ENCODE measurements at places on chromosomes 11 and 22.

DNA sequence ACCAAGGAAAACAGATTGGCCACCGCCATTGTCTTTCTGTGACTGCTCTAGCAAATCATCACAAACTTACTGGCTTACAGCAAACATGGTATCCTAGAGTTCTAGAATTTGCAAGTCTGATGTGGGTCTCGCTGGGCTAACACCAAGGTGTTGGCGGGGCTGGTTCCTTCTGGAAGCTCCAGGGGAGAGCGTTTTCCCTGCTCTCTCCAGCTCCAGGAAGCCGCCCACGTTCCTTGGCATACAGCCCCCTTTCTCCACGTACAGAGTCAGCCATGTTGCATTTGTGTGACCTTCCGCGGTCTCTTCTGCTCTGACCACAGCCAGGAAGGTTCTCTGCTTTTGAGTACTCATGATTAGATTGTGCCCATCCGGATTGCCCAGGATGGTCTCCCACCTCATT, 27.5 kb downstream of the TBC1D22A start:
- DNase-seq, result no peak

DNA sequence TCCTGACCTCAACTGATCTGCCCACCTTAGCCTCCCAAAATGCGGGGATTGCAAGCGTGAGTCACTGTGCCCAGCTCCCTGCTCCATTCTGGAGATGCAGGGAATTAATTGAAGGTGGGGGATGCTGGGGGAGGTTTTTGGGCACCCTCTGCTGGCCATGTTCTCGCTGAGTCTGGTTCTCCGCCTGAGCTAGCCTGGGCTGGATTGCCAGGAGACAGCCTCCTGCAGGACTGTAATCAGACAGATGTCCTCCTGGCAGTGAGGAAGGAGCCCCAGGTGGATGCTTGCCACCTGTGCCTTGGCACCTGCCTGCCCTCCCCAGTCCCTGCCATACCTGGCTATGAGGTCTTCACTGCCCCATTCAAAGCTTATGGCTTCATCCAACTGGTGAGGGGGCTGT, 5.4 kb downstream of the MTFP1 start:
- DNase-seq, result no peak

DNA sequence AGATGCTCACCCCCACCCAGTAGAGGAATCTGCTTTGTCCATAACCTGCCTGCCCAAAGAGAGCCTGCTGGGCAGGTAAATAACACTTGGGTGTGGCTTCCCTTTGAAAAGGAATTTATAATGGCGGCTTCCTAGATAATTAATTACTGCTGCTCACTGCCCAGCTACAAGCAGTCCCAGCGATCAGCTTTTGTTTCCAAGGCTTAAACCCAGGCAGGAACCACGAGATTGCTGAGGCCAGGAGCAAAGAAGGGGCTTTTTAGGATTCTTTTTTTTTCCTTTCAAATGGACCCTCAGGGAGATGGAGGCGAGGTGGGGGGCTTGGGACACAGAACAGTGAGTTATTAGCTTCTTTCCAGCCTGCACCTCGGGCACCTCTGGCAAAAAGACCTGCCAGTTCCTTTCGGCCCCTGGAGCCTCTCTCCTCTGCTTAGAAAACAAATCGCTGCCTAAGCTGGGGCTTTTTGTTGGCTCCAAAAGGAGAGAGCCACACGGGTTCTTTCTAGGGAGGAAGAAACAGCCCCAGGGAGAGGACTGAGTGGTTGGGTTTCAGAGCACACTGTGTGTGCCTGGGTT, 107.2 kb downstream of the TSPAN18 start:
- DNase-seq, result no peak

DNA sequence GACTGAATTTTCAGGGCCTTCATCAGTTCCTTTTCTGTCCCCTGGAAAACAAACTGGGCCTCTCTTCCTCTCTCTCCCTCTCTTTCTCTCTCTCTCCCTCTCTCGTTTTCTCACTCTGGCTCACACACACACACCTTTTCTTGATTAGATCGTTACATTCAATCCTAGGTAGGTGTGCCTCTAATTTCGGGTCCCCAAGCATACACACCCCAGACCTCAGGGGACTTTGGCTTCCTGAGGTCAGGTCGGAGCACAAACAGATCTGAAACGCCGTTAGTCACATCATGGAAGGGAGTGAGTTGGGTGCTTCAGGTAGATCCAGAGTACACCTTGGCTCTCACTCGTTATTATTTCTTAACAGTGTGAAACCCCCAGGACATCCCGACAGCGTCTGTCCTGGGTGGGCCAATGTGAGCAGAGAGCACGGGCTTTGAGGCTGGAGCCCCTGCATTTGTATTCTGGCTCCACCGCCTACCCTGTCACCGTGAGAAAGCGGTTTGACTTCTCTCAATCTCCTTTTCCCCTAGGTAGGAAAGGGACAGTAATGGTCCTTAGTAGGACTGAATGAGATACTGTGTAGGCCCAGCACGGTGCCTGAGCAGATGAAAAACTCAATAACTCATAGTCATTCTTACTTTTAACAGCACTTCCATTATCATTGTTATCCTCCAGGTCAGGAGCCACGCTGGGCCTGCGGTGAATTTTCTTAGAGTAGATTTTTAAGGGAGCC, 37.3 kb upstream of the POU2AF1 start:
- no peak for DNase-seq

DNA sequence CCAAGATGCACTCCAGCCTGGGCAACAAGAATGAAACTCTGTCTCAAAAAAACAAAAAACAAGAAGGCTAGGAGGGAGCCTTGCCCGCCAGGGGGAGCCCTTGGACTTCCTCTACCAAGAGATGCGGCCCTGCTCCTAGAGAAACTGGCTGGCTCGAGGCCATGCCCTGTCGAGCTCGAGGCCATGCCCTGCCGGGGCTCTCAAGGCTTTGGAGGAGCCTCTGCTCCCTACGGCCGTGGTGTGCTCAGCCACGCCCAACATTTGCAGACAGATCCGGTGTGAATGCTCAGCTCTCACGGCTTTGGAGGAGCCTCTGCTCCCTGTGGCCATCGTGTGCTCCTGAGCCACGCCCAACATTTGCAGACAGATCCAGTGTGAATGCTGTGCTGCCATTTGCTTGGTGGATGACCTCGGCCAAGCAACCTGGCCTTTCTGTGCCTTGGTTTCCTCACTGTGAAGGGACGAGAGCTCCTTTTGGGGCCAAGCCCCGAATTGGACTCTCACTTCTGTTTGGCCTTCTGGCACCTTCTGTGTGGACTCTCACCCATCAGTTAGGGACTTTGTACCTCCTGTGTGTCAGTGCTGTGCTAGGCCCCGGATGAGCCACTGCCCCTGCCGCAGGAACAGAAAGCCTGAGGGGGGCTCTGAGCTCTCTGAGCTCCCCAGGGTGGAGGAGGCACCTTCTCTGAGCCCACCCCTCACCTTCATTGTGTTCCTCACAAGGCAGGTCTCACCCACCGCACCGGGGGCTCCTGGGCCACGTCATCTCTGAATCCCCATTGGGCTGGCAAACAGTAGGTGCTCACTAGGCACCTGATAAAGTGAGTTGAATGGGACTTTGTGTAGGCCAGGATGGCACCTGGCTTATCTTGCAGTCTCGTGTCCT, 14.1 kb downstream of the C11orf24 start:
- peak; percentile 89 for DNase-seq

DNA sequence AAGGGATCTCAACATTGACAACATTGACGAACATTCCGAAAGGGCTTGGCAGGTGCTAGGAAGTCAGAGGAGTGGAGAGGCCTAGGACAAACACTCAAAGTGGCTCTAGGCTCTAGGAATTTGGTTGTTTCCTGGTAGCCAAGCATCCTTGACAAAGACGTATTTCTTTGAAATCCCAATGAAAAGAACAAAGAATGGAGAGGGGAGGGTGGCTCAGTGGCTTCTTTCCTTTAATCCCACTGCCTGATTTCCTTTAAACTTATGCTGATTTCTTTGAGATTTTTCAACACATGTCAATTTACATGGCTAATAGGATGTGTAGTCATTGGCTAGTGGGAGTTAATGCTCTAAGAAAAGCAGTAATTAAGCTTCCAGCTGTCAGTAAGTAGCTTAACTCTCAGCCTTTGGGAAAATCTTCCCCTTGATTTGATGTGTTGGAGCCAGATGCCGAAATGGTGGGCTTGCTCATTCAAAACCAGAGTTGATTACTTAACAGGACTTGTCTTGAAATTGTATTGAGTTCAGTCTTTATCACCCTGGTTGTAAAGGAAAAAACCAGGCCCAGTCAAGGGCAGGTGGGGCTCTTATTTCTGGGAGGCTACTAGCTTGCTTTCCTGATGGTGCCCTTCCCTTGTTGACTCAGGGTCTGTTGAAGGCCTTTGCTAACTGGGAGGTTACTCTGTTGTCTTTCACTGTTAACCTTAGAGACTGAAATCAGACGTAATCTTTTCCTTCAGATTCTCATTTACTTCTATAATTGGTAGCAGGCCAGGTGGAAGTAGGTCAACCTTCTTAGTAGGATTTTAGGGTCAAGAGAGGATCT, 44.6 kb upstream of the SORL1-AS1 start:
- no peak for DNase-seq

GRCh38 chr11:8025816-8026215, 38.7 kb downstream of the EIF3F start:
- no peak for DNase-seq

- DNase-seq, result no peak
These were observed 9.0 kb downstream of the RCOR2 start for GRCh38 chr11:63907808-63908530.

GRCh38 chr11:45209891-45210699, 63.7 kb downstream of the PRDM11 start:
- DNase-seq, result no peak

DNA sequence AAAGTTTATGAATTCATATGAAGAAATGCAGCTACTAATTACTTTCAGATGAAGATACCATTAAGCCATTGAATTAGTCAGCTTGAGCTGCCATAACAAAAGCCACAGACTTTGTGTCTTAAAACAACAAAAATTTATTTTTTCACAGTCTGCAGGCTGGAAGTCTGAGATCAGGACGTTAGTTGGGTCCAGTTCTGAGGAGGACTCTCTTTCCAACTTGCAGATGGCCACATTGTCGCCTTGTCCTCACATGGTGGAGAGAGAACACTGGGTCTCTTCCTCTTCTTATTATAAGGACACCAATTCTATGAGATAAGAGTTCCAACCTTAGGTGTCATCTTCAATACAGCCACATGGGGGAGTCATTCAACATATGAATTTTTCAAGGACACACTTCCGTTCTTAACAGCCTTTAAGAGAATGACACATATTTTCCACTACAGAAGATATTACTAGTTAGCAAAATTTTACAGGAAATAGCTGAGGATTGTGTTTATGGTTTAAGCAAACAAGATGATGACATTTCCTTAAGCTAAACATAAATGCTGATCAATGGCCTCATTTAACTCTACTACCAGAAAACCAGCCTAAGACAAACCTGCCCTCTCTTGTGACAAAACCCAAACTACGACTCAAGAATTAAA, 56.0 kb downstream of the DCUN1D5 start:
- peak; percentile 11 for DNase-seq

DNA sequence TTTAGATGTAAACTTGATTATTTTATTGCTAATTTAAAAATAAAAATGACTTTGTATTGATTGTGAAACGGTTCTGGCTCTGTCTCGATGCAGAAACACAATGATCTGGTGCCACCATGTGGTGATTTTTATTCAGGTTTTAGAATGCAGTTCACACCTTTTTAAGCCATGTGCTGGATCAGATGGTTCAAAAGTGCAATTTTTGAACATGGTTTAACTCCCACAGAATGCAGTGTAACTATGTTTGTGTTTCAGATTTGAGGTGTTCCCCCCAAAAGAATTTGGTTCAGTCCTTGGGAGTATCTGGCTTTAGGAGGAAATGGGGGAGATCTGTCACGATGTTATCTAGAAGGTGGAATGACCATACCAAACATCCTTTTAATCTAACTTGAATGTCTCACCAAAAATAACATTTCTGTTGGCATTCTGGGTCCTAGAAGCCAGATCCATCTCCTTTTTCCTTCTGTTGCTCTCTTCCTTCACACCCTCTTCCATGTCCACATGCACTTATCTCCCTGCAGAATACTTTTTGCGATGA, 7.9 kb downstream of the MRPL16 start:
- DNase-seq, result no peak
